ENCODE measurements at places on chromosomes 4 and X. TPM values are rescaled to one million over a fixed set of nuclear protein-coding genes. Genes with fewer than 3 reads are reported as not detected.
A peak's percentile ranks its signal among the peaks of the same experiment; 100 is the strongest.

GRCh38 chrX:103674531-103675454 lies 11.7 kb downstream of the MORF4L2 start:
- peaks cover 53% of the 10 kb centered on the region for H3K36me3 ChIP-seq
- H3K27me3 ChIP-seq = no peaks in the 10 kb centered on the region
- no peak for ATAC-seq
- H3K4me1 ChIP-seq = peaks cover 11% of the 10 kb centered on the region

GRCh38 chr4:2745981-2746806 lies 9.9 kb downstream of the TNIP2 start:
- peaks cover 98% of the 10 kb centered on the region for H3K36me3 ChIP-seq
- ATAC-seq = peak; percentile 96
- no peaks in the 10 kb centered on the region for H3K27me3 ChIP-seq

DNA sequence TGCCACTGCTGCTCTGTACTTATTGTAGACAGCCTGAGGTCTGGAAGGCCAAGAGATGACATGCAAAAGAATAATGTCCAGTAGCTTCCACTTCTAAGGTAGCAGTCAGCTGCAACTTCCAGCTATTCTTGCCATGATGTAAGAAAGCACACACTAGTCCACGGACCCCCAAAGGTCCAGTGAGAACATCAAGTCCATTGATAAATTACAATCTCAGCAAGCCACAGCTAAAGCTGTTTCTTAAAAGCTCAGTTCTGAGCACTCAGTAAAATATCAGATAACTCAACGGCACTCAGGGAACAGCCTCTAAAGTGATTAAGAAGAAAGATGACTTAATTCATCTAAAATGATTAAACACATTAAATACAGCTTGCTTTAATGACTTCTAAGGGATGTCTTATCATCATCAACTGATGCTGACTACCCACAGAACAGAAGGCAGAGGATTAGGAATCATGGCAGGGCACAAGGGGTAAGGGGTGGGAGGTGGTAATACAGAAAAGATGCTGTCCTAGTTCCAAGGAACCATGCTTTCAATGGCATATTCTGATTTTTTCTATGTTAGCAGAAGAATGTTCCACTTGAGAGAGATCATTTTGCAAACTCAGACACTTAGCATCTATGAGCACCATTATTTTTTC lies 99.1 kb upstream of the CBR4 start:
- H3K27ac ChIP-seq = no peak overlapping the region
- no peak for ATAC-seq
- H3K4me3 ChIP-seq = no peak overlapping the region
- no peaks in the 10 kb centered on the region for H3K4me1 ChIP-seq

Gene TMEM144
- 0.32 TPM for total RNA-seq

Gene DGAT2L6
- 0.22 TPM for total RNA-seq

Gene DRP2
- total RNA-seq = 1.6 TPM
